NCI-H510A (cell line): ENCODE measurements at places on chromosomes 5 and 9.

GRCh38 chr9:111898331-111899096 lies 1.9 kb downstream of the UGCG start:
- DNase-seq, result no peak

DNA sequence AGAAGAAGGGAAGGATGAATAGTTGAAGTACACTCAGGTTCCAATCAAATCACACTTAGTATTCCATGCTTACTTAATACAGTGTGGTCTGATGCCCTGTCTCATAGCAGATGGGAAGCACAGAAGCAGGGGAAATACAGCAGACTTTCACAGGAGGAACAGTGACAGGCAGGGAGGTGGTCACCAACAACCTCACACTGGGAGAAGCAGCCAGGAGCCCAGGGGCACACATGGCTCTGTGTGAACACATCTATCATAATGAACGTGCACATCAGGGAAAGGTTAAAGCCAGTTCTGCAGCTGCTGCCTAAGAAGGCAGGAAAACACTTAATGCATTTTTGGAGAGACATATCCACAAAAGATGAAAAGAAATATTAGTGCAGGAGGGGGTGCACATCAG lies 312.3 kb downstream of the MED10 start:
- DNase-seq, result no peak

- DNase-seq, result no peak
Measured at GRCh38 chr5:21644032-21644431, 1209.1 kb downstream of the CDH12 start.

DNA sequence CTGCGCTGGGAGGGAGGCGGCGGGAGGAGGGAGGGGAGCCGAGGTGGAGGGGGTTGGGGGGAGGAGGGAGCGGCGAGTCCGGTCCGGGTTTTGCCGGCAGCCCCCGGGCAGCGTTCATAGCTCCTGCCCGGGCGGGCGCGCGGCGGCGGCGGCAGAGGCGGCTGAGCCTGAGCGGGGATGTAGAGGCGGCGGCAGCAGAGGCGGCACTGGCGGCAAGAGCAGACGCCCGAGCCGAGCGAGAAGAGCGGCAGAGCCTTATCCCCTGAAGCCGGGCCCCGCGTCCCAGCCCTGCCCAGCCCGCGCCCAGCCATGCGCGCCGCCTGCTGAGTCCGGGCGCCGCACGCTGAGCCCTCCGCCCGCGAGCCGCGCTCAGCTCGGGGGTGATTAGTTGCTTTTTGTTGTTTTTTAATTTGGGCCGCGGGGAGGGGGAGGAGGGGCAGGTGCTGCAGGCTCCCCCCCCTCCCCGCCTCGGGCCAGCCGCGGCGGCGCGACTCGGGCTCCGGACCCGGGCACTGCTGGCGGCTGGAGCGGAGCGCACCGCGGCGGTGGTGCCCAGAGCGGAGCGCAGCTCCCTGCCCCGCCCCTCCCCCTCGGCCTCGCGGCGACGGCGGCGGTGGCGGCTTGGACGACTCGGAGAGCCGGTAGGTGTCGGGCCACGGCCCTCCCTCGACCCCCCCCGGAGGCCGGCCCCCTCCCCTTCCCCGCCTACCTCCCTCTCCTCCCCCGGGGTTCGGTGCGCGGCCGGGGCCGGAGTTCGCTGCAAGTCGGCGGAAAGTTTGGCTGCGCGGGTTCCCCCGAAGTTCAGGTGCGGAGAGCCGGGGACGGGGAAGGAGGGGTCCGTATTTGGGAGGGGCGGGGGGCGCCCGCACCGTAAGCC lies at the start of gene CXXC5:
Gene CXXC5 (plus strand): TSS at position 145 of the 877 bp plus-strand sequence. CDS start 32,175 bp downstream, outside the sequence.
- DNase-seq, result peak; percentile 59

GRCh38 chr9:85258823-85259370 lies 482.9 kb downstream of the AGTPBP1 start:
- DNase-seq, result peak; percentile 55

DNA sequence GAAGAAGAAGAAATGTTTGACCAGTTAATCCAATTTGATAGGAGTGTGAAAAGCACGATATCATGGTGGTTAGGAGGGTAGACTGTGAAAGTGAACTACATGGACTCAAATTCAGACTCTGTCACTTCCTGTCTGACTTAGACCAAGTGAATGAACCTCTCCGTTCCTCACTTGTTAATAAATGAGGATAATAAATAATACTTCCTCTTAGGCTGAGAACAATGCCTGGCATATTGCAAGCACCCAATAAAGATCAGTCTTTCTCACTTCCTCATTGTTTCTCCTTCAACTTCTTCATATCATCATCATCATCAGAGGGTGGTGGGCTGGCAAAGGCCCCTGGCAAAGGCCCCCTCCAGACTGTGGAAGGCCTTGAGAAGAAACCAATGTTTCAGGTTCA lies 148.7 kb downstream of the CDK5RAP2 start:
- DNase-seq, result no peak

DNA sequence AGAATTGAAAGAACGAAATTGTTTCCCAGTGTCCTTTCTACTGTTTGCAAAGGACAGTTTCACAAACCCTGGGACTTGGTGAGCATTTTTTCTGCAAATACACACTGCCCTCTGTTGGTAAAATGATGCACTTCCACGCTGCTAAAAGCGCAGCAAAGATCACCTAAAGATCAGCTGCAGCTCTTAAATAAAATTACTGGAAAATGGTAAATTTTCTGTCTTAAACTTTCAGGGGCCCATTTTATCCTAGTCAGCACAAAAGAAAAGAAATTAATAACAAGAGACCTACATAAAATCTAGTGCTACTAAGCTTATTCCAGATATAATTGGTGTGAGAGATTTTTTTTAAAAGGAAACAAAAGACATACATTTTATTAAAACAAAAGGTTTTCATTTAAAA lies 566.0 kb downstream of the CAAP1 start:
- no peak for DNase-seq

DNA sequence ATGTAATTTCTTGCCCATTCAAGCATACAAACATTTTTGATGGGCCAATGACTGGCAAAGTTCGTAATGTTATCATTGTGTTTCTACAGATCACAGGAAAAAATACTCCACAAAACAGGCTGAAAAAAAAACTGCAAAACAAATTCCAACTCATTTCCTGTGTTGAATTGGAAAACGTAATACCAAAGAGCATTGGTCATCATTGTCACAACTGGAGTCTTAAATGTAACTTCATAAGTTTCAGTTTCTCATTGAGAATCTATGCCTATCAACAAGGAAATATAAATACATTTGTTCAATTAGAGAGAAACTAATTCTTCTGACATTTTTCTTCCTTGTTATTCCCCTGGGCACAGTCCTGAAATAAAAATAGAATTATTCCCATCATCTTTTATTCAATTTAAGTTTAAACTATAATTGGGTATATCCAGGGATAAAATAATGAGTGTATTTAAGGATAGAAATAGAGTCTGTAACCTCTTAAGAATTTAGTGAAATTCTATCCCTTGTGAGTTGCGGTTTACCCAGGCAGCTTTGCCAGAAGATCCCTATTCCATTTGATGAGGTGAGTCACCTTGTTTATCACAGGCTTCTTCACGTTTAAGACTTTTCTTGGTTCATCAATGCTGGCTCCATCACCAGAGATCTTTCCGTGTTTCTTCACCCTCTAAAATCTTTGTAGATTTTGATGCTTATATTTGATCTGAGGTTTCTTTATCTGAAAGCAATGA lies 112.7 kb upstream of the ITGA1 start:
- DNase-seq, result no peak

GRCh38 chr9:84339962-84340361 lies 596 bp downstream of the SLC28A3 start:
- DNase-seq, result no peak

- no peak for DNase-seq
Measured at GRCh38 chr5:154273028-154273617, 82.6 kb downstream of the GALNT10 start.

DNA sequence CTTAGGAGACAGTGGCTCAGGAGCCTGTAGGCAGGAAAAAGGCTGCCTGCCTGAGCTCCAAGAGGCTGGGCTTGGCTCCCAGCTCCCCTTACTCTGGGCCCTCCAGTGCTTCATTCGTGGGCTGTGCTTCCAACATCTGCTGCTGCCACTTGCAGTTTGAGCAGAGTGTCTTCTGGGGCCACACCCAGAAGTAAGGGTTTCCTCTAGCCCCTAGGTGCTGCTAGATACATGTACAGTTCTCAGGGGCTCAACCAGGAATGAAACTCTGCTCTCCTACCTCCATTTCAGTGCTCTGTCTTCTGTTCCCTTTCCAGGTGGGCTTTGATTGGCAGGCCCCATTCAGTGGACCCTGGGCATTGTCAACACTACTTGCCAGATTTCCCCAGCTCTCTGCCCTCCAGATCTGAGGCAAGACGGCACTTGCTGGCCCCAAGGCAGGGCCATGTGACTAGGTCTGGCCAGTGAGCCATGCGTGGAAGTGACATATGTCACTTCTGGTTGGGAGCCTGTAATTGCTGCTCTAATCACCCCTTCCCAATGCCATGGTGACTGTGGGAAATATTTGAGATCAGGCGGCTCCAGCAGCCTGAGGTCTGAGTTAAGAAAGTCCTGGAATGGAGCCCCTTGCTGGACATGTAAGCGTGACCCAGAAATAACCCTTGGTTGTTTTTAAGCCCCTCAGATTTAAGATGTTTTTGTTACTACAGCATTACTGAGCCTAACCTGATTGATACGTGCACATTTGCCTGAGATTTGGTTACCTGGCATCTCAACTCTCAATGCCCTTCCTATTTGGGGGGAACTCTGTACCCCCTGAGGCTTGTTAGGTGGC lies 9.4 kb upstream of the BOD1 start:
- no peak for DNase-seq

DNA sequence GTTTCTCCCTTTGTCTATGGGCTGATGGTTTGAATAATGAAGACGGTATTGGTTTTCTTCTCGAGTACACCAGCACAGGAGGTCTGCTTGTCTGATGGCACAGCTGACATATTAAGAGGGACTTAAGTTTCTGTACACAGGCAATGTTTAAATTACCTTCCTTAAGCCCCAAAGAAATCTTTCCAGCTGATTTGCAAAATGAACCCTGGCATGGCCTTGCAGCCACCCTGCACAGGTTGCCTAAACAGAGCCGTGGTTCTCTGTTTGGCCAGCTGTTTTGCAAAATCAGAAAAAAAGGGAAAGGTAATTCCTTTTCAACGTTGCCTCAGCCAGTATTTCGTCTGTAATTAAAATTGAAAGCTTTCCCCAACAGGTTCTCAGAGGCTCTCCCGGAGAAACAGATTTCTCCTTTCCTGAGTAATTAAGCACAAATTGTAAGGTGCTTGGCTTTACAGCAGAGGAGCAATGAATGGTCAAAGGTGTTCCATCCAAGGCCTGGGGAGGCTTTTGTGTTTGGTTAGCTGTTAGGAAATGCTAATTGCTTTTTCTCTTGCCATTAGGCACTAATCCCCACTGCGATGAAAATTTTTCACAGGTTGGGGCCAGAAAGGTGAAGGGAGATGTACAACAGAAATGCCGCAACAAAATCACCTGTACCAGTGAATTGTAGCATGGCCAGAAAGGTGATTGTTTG lies 138.9 kb downstream of the RASEF start:
- no peak for DNase-seq

- DNase-seq, result no peak
Measured at GRCh38 chr5:33238826-33239695, 201.7 kb upstream of the TARS1 start.

DNA sequence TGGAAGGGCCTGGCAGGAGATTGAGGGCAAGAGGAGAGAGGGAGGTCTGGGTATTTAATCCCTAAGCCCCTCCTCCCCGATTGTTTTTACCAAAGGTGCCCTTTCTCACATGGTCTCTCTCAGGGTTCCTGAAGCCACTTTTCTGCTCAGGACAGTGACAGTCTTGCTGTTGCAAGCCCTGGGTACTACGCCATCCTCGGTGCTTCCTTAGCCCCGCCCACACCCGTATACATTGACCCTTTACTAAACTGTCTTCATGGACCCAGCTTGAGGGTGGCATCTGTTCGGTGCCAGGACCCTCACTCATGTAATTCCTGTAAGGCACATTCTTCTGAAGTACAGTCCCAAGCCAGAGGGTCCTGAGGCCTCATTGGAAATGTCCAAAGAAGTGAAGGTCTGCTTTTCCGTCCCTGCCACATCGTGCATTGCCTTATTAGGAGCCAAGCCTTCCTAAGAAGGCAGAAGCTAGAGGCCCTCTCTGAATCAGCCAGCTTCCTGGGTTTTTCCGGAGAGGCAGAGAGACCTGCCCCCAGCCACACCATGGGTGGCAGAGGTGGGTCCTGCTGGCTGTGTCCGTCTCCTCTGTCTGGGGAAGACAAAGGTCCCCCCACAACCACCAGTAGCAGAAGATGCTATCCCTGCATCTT lies 1.9 kb upstream of the SH3PXD2B start:
- no peak for DNase-seq

DNA sequence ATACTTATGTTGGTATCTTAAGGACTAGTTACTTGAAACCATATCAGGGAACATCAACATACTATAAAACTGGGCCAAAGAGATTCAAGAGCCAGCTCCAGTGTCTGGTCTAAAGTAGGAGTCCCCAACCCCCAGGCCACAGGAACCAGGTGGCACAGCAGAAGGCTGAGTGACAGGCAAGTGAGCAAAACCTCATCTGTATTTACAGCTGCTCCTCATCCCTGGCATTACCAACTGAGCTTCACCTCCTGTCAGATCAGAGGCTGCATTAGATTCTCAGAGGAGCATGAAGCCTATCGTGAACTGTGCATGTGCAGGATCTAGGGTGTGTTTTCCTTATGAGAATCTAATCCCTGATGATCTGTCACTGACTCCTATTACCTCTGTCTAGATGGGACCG lies 581.6 kb upstream of the CDH9 start:
- DNase-seq, result peak; percentile 5

- no peak for DNase-seq
Measured at GRCh38 chr9:108323615-108324014, 532.2 kb downstream of the ACTL7B start.

DNA sequence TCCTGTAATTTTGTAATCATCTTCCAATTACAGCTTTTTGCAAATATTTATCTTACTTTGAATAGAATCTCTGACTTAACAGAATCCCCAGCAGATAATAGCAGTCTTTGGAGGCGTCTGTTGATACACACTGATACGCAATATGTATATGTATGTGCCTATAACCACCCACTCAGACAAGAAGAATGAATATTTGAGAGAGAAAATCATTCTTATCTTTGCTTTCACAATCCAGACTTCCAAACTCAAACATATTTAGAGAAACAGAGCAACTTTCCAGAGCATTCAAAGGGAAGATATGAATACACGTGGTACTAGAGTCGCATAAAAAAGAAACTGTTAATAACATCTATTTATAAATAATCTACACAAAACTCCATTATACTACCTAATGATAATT lies 6.1 kb downstream of the RORB start:
- no peak for DNase-seq
